ENCODE measurements at places on chromosomes 16 and 17.

DNA sequence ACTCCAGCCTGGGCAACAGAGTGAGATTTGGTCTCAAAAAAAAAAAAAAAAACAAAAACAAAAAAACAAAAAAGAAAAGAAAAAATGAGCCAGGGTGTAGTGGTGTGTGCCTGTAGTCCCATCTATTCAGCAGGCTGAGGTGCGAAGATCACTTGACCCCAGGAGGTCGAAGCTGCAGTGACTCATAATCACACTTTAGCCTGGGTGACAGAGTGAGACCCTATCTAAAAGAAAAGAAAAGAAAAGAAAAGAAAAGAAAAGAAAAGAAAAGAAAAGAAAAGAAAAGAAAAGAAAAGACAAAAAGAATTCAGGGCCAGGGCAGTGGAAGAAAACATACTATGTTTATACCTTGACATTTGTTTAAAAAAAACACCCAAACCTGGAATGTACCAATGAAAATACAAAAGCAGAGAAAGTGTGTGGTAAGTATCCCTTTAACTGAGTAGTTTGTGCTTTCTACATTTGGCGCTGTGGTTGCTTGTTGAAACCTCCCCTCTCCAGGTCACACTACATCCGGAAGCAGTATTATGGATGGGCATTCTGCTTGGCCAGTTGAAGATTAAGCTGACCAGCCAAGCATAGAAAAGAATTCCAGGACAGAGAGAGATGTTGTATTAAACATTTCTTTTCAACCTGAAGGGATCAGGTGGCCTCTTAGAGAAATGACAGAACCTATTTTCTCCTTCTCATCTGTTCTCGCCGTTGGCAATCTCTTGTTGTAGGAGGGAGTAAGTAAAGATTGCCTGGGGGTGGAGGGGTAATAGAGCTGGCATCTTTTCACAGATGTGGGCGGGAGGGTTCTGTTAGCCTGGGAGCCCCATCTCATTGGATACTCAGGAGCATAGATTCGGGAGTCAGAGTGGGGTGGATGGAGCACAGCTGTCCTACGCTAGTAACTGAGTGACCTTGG lies 12.1 kb upstream of the PRKCB start:
- no peak for DNase-seq

GRCh38 chr16:72468582-72468981 lies 296.6 kb upstream of the PMFBP1 start:
- DNase-seq, result no peak

DNA sequence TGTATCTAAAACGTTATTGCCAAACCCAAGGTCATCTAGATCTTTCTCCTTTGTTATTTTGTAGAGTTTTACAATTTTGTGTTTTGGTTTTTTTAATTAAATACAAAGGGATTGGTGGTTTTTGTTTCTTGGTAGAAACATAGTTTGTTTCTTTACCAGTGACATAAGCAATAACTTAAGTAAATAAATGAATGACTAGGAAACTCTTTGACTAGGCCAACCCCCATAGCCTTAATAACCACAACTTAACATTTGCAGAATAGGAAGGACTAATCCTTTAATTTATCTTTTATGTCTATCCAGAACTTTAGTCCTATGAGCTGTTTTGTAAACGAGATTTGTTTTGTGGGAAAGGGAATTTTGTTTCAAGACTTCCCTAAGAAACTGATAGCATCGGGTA lies 162.5 kb downstream of the PRKCA start:
- no peak for DNase-seq

- no peak for DNase-seq
These were observed 19.4 kb downstream of the IQCK start for GRCh38 chr16:19737306-19738038.
